Activated CD4-positive, alpha-beta memory T cell treated with anti-CD3 and anti-CD28 coated beads, Interleukin-2, amount 10 ng/mL, durations not matched to agents 7 days and 5 days (primary cell): ENCODE measurements at places on chromosomes 7 and 10. TPM values are rescaled to one million over a fixed set of nuclear protein-coding genes. Genes with fewer than 3 reads are reported as not detected.

The IFIT1B gene
- 0.15 TPM for total RNA-seq

The FOXI2 gene
- not detected for total RNA-seq

The VWC2 gene
- total RNA-seq: not detected

The SPDYE11 gene
- not detected for total RNA-seq

The C10orf53 gene
- total RNA-seq: not detected

The NACAD gene
- total RNA-seq: not detected

The HPS1 gene
- total RNA-seq: 85.4 TPM

The MPP7 gene
- total RNA-seq: 4.3 TPM

DNA sequence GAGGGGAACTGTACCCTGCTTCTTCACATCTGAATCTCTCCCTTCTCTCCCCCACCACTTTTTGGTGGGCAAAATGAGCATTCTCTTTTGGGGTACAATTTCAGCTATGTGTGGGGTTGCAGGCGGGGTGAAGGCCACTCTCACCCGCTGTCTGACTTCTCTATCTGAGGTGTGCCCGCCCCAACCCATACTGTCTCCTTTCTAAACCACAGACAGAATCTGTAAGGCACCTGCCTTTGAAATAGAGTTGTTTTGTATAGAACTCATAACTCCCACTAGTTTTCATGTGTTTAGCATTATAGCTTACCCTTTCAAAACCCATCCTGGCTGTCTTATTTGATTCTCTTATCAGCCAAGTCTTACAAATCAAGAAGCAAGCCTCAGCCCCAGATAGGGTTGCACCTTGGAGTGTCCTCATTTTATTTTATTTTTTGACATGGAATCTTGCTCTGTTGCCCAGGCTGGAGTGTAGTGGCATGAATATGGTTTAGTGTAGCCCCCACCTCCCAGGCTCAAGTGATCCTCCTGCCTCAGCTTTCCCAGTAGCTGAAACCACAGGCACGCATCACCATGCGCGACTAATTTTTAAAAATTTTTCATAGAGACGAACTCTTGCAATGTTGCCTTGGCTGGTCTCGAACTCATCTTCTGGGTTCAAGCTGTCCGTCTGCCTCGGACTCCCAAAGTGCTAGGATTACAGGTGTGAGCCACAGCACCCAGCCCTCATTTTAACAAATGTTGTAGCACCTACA is 11.9 kb downstream of the TSPAN14 start:
- H3K36me3 ChIP-seq: peaks cover 60% of the 10 kb centered on the region
- peak; percentile 58 for DNase-seq
- H3K27ac ChIP-seq: peak overlapping the region; percentile 90
- H3K4me1 ChIP-seq: peaks cover 98% of the 10 kb centered on the region
- peak overlapping the region; percentile 65 for H3K4me3 ChIP-seq
- no peaks in the 10 kb centered on the region for H3K27me3 ChIP-seq

- no peaks in the 10 kb centered on the region for H3K36me3 ChIP-seq
- H3K27ac ChIP-seq: no peak overlapping the region
- H3K27me3 ChIP-seq: no peaks in the 10 kb centered on the region
These were observed 253.1 kb downstream of the GRID1 start for GRCh38 chr10:86113501-86113900.

DNA sequence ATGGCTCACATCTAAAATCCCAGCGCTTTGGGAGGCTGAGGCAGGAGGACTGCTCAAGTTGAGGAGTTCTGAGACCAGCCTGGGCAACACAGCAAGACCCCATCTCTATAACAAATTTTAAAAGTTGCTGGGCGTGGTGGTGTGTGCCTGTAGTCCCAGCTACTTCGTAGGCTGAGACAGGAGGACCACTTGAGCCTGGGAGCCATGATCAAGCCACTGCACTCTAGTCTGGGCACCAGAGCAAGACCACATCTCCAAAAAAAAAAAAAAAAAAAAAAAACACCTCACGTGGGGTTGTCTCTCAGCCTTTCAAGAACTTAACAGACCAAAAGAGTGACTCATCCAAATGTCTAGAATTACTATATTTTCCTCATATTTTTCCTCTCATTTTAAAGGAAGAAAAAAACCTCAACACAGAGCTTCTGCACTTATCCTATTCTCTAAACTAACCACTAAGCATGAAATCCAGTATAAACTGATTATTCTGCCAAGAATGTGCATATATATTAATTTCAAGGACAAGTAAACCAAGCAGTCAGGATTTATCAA is 46.3 kb downstream of the CUL2 start:
- H3K36me3 ChIP-seq: peaks cover 46% of the 10 kb centered on the region
- H3K4me3 ChIP-seq: no peak overlapping the region
- peaks cover 11% of the 10 kb centered on the region for H3K4me1 ChIP-seq
- H3K27ac ChIP-seq: no peak overlapping the region

DNA sequence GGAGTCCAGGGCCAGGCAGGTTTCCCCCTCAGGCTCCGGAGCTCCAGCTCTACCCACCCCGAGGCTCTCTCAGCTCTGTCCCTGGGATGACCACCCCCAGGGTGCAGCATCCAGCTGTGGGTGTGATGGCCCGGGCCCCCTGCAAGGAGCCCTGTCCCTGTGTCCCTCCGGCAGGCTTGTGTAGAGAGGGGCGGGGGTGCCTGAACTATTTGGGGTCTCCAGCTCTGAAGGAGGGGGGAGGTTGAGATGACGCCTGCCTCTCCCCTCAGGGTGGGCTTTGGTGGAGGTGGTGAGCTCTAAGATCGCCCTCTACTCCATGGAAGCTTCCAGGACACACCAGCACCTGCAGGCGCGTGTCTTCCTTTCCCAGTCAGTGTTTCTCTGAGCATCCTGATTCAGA is 39.4 kb downstream of the ADRA2A start:
- H3K36me3 ChIP-seq: no peaks in the 10 kb centered on the region
- no peak for DNase-seq
- peaks cover 4% of the 10 kb centered on the region for H3K27me3 ChIP-seq
- no peak overlapping the region for H3K27ac ChIP-seq

- peaks cover 44% of the 10 kb centered on the region for H3K4me1 ChIP-seq
- no peak for DNase-seq
- no peaks in the 10 kb centered on the region for H3K36me3 ChIP-seq
- peaks cover 12% of the 10 kb centered on the region for H3K27me3 ChIP-seq
- no peak overlapping the region for H3K27ac ChIP-seq
- no peak overlapping the region for H3K4me3 ChIP-seq
These were observed 17.9 kb downstream of the CLRN3 start for GRCh38 chr10:127874671-127875448.

GRCh38 chr7:70376561-70377031 is 755.3 kb upstream of the GALNT17 start:
- no peaks in the 10 kb centered on the region for H3K4me1 ChIP-seq
- no peaks in the 10 kb centered on the region for H3K36me3 ChIP-seq
- no peaks in the 10 kb centered on the region for H3K27me3 ChIP-seq
- no peak for DNase-seq

DNA sequence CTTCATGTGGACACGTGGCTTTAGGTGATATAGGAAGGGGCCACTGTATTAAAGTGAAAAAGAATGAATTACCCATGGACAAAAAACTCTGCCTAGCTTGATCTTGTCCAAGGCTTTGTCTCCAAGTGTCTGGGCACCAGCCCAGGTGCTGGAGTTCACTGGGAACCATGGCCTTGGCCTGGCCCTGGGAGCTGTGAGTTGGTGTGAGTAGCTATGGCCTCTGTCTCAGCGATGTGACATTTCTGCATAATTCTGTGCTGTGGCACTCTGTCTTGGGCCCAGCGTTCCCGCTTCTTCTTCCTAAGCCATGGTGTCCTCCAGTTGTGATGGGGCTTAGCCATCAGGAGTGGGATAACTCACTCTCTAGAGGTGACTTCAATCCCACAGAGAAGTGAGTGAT is 119.0 kb upstream of the PPP2R2D start:
- H3K36me3 ChIP-seq: peaks cover 4% of the 10 kb centered on the region
- H3K27me3 ChIP-seq: no peaks in the 10 kb centered on the region
- H3K4me3 ChIP-seq: no peak overlapping the region
- no peak for DNase-seq
- H3K27ac ChIP-seq: no peak overlapping the region

DNA sequence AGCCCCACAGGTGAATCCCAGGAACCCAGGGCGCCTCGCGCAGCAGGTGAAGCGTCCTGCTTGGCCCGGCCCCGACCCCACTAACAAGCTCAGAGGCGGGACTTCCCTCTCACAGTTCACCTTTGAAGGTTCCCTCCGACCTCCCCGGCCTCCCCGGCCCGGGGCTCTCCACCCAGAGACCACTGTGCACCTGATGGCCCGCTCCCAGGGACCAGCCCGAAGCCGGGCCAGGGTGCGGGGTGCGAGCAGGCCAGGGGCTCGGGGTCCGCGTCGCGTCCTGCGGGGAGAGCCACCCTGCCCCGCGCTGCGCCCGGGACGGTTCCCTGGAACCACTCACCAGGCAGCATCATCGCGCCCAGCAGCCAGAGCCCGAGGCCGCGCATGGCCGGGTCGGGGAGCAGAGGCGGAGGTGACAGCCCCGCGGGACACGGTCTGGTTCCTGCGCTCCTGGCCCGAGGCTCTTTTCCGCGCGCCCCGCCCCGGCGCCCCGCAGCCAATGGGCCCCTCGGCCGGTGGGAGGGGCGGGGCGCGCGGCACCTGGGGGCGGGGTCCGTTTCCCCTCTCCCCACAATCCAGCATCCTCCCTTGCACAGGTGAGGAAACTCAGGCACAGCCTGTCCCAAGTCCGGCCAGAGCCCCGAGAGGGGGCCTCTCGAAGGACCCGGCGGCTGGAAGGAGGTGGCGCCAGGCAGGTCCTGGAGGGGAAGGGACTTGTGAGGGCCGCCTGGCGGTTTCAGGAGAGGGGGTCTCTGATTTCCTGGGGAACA is at the start of gene ADAM8:
Gene ADAM8, minus strand, starts transcription at position 434 of the 767 bp plus-strand sequence. Its CDS starts 51 bp downstream, at position 383.
- DNase-seq: peak; percentile 78
- no peaks in the 10 kb centered on the region for H3K27me3 ChIP-seq
- peaks cover 36% of the 10 kb centered on the region for H3K4me1 ChIP-seq
- H3K4me3 ChIP-seq: peak within 1 kb of the TSS; percentile 91

DNA sequence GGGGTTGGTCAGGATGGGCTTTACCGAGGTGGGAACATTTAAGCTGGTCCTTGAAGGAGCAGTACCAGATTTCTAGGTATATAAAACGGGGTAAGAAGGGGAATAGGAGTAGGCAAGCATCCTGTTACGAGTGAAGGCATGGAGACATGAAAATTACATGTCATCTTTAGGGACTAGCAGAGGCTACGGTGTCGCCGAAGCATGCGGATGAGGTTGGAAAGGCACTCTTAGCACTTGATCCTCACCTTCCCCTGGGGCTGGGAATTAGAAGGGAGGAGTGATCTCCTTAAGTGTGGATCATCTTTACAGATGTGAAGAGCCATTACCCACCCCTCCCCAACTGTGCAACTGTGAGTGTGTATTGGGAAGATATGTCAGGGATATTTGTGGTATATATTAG is 13.8 kb upstream of the ZRANB1 start:
- H3K36me3 ChIP-seq: peaks cover 17% of the 10 kb centered on the region
- no peak overlapping the region for H3K27ac ChIP-seq
- no peak for DNase-seq
- no peaks in the 10 kb centered on the region for H3K27me3 ChIP-seq

DNA sequence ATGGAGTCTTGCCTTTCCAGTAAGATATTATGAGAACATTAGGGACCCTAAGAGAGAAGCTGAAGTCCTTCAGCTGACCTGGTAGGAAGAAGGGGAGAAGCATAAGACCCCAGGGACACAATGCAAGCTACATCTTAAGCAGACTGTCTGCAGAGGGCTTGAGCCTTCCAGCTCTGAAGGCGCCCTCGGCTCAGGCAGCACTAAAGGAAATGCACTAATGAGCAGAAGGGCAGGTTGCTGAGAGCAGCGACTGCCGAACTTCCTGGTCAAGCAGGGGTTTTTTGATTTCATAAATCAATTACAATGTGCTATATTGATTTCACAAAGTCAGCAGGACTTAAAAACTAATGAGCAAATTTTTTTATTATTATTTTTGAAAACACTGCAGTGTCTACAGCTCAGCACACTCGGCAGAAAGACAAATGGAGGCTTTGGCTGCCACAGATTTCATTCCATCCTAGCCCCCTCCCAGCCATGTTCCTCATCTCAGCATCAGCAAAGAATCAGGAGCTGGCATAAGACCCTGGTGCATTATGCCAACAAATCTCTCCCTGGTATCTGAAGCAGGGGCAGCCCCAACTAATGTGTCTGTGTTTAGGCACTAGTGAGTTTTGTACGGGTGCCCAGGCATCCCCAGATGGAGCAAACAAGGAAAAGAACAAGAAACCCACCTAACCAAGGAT is 57.1 kb downstream of the LRRTM3 start:
- H3K27ac ChIP-seq: no peak overlapping the region
- H3K4me3 ChIP-seq: no peak overlapping the region
- no peaks in the 10 kb centered on the region for H3K36me3 ChIP-seq
- H3K4me1 ChIP-seq: no peaks in the 10 kb centered on the region
- no peaks in the 10 kb centered on the region for H3K27me3 ChIP-seq
